ENCODE measurements at places on chromosomes 4 and X. TPM values are rescaled to one million over a fixed set of nuclear protein-coding genes. Genes with fewer than 3 reads are reported as not detected.

Gene RHOH
- 0.82 TPM for total RNA-seq

Gene GAGE2A
- total RNA-seq: not detected

Gene LRIT3
- 0.15 TPM for total RNA-seq

Gene ASB9
- 10.6 TPM for total RNA-seq

Gene FRAS1
- total RNA-seq: 23.1 TPM

Gene ANOS1
- 3.3 TPM for total RNA-seq

Gene PAGE5
- total RNA-seq: not detected

Gene AMOT
- 2.5 TPM for total RNA-seq

Gene AFF2
- total RNA-seq: 0.24 TPM

Gene TDO2
- not detected for total RNA-seq

Gene GPR173
- 2.4 TPM for total RNA-seq

Gene GPR143
- 10.9 TPM for total RNA-seq

Gene TGIF2LX
- not detected for total RNA-seq

Gene CFAP299
- total RNA-seq: not detected

Gene IL3RA
- total RNA-seq: 77.7 TPM

Gene SSX1
- not detected for total RNA-seq

Gene ADH1B
- total RNA-seq: not detected

Gene CXCL5
- 17.5 TPM for total RNA-seq

Gene PPP4R3C
- total RNA-seq: not detected

Gene CCSER1
- total RNA-seq: not detected

Gene QDPR
- total RNA-seq: 23.7 TPM

Gene MAGEA11
- not detected for total RNA-seq

Gene TRIM2
- 21.2 TPM for total RNA-seq

Gene VCX3A
- total RNA-seq: not detected

Gene GSX2
- not detected for total RNA-seq

Gene DKK2
- 0.06 TPM for total RNA-seq

Gene GAB3
- 8.0 TPM for total RNA-seq

Gene DBET
- total RNA-seq: not detected

Gene IQCM
- total RNA-seq: not detected

Gene PNMA6A
- total RNA-seq: 2.1 TPM

Gene ZFP92
- total RNA-seq: 1.2 TPM

Gene UGT2B11
- total RNA-seq: not detected

Gene ZMAT1
- total RNA-seq: 1.6 TPM

Gene GRIA2
- 0.23 TPM for total RNA-seq

Gene CYTL1
- total RNA-seq: 154 TPM

Gene S100P
- total RNA-seq: not detected
